ENCODE measurements at places on chromosomes 12 and 14. TPM values are rescaled to one million over a fixed set of nuclear protein-coding genes. Genes with fewer than 3 reads are reported as not detected.

TMTC2 gene
- total RNA-seq, result 2.1 TPM

GPR84 gene
- total RNA-seq, result not detected

TSHR gene
- total RNA-seq, result not detected

TSPAN11 gene
- 10.0 TPM for total RNA-seq

GALNT4 gene
- total RNA-seq, result 11.5 TPM

SLCO1B1 gene
- total RNA-seq, result not detected

PMEL gene
- total RNA-seq, result 0.59 TPM

SAMD15 gene
- 6.2 TPM for total RNA-seq

GZMB gene
- total RNA-seq, result not detected

DDX47 gene
- 63.6 TPM for total RNA-seq

MUCL1 gene
- not detected for total RNA-seq

RDH5 gene
- total RNA-seq, result 32.2 TPM

PTGDR gene
- total RNA-seq, result 1.4 TPM

REM2 gene
- total RNA-seq, result 0.29 TPM
